ENCODE measurements at places on chromosomes 1 and 21.

DNA sequence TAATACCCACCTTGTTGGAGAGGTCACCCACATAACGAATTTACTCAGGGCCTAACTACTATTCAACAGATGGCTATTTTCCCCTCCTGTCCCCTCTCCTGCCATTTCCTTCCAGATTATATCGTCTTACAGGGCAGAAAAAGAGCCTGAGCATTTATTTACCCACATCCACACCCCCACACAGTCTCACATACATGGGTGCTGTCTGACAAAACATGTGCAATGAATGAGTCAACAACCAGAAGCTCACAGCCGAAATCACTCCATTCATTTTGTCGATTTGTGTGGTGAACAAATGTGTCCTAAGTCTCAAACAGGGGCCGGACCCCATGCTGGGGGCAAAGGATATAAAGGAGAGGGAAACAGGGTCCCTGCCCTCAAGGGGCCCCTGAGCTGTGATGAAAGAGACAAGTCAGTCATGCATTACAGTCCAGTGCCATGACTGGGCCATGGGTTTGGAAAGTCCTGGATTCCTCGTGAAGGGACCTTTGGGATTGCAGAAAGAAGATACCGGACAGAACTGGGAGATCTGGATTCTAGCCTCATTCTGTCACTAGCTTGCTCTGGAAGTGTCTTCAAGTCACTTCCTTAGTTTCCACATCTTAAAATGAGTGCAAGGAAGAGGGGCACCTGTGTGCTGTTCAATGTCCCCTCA is 16.4 kb upstream of the ZNF683 start:
- no peak for DNase-seq

GRCh38 chr1:207034208-207034607 is 1.7 kb upstream of the C1orf116 start:
- DNase-seq = no peak

GRCh38 chr1:204623365-204623893 is 62.1 kb downstream of the LRRN2 start:
- no peak for DNase-seq

DNA sequence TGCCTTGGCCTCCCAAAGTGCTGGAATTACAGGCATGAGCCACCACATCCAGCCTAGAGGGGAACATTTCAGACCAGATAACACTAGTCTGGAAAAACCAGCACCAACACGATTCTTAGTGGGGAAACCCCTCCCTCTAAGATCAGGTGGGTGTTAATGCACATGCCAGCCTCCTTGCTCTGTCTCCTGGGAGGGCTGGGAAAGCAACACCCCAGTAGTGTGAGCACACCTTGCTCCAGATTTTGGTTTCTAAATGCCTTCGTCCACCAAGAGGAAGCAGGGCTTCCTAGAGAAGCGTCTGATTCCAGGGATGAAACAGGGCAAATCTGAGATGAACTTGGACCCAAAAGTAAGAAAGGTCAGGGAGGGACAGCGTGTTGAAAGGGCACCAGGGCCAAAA is 2.2 kb upstream of the KRTAP10-4 start:
- no peak for DNase-seq

- no peak for DNase-seq
These were observed 22.1 kb upstream of the RASAL2 start for GRCh38 chr1:178071811-178072210.

DNA sequence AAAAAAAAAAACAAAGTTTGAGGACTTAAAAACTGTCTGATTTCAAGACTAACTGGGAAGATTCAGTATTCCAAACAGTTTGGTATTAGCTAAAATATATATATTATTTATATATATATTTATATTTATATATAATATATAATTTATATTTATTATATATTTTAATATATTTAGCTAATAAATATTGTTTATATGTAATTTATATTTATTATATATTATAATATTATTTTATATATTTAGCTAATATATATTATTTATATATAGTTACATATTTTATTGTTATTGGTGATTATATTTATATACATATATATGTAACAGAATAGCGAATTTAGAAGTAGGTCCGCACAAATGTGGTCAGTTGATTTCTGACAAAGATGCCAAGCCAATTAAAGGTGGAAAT is 480.2 kb upstream of the C1orf87 start:
- DNase-seq = no peak

DNA sequence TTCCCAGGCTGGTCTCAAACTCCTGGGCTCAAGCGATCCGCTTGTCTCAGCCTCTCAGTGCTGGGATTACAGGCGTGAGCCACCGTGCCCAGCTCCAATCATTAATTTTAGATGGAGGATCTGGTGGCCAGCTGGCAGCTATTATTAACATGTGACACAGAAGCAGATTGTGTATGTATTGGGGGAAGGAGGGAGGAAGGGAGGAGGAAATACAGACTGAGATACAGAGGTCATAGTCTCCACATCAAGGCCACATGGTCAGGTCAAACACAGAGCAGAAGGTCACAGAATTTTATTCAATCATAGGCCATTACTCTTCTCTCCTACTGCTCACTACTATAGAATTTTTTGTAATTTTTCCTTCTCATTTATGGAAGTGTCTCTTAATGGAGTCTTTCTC is 57.9 kb upstream of the ADORA3 start:
- DNase-seq = no peak

GRCh38 chr1:3890389-3891328 is 9.4 kb downstream of the C1orf174 start:
- DNase-seq = no peak

- no peak for DNase-seq
These were observed 27.0 kb downstream of the PKNOX1 start for GRCh38 chr21:43001316-43001715.

DNA sequence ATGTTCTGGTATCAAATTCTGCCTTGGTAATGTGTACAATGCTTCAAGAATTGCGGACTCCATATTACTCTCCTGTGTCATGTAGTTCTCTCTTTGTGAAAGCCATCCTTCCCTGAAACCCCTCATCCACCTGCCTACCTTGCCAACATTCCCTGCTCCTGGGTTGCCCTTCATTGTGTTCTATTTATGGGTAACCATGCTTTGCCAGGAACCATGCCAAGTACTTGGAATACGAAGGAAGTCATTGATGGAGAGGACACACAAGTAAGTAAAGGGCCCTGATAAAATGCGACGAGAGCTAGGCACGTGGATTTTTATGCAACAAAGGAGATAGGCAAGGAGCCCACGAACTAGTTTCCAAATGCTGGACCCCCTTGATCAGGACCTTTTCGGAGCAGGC is 300.8 kb downstream of the DISC1 start:
- no peak for DNase-seq

GRCh38 chr1:182170891-182171461 is 109.5 kb upstream of the ZNF648 start:
- peak; percentile 7 for DNase-seq

DNA sequence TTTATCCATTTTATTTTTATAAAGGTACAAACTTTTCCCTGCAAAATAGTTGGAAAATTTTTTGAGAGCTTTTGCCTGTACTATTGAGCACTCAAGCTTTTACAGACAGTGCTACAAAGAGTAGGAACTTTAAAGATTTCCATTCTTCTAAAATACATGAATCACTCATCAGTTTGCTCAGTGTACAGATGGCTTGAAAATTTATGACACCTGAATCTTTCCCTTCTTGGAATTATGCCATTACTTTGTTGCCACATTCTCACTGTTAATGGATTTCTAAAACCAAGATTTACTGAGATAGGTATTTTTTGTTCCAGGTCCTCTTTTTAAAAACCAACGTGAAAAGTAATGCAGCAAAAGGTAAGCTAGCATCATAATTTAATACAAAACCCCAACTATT is 76.0 kb downstream of the GPATCH2 start:
- no peak for DNase-seq

DNA sequence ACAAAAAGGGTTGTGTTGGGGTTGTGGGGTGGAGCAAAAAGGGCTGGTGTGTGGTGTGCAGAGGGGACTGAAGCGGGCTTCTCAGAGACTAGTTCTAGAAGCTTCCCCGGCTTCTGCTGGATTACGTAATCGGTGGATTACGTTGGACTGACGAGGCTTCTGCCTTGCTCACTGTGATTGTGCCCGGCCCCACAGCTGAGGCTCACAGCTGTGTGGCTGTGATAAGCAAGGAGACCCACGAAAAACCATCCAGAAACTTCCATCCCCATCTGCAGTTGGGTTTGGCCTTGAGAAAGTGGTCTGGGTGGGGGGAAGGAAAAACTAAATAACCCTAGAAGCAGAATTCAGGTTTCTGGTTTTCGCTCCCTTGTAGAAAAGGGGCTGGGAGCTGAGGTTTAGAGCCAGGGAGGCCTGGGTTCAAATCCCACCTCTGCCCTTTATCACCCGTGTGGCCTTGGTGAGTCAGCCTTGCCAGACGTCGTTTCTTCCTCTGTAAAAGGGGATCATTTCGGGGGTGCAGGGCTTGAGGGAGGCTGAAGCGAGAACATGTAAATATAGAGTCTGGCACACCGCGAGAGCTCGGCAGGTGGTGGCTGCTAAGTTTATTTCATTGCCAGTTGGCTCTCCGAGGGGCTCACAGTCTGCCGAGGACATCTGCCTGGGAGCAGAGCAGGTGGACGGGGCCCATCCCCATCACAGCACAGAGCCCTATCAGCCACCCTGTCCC is 30.4 kb upstream of the DISP3 start:
- DNase-seq = no peak

- no peak for DNase-seq
These were observed 273.4 kb upstream of the CACYBP start for GRCh38 chr1:174726167-174726879.

GRCh38 chr1:178037510-178038253 is 56.2 kb upstream of the RASAL2 start:
- peak; percentile 31 for DNase-seq

DNA sequence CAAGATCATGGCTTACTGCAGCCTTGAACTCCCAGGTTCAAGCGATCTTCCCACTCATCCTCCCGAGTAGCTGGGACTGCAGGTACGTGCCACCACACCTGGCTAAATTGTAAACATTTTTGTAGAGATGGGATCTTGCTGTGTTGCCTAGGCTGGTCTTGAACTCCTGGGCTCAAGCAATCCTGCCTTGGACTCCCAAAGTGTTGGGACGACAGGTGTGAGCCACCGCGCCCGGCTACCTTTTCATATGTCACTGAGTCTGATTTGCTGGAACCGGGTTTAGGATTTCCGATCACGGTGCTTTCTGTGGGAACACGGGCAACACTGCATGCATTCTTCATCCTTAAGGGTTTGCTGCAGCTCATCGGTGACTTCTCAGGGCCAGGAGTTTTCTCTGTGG is 32.2 kb upstream of the PCBP3 start:
- no peak for DNase-seq

- DNase-seq = no peak
These were observed 5.4 kb downstream of the RUSC1 start for GRCh38 chr1:155326020-155326526.

DNA sequence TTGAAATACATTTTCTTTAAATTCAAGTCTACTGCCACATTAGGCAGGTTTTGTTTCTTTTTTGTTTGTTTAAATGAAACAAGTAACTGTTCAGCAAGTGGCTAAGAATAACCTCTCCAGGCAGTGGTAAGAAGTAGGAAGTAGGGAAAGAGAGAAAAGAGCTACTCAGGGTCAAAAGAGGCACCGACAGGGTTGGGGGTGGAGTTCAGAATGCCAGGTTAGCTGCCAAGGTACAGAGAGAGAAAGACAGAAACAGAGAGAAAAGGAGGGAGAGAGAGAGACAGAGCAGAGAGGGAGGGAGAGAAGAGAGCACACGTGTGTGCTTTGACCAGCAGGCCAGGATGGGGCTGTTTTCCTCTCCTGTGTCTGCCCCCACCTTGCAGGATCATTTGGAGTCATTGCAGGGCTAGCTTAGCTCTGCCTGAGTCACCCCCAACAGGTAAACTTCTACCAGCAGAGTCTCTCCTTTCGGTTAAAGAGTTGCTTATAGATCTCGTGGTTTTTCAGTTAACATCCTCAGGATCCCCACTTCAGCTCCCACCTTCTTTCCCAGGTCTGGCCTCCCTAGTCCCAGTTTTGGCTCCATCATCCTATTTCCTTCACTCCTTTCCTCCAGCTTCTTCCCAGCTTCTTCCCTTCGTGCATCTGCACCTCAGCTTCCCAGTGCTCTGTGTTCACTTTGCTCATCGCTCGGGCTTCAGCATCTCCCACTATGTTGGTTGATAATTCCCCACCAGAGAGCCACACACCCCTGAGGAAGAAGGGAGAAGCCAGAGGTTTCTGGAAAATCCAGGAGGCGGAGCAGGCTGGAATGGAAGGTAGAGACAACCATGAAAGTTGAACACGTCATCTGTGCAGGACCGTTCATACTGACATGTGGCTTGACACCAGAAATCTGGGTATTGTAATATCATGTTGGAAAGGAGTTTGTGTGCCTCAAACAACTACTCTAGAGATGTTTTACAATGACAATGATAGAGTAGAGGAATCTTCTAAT is 21.8 kb upstream of the RAB4A start:
- no peak for DNase-seq

- no peak for DNase-seq
These were observed 477.5 kb downstream of the NUF2 start for GRCh38 chr1:163799190-163799805.

DNA sequence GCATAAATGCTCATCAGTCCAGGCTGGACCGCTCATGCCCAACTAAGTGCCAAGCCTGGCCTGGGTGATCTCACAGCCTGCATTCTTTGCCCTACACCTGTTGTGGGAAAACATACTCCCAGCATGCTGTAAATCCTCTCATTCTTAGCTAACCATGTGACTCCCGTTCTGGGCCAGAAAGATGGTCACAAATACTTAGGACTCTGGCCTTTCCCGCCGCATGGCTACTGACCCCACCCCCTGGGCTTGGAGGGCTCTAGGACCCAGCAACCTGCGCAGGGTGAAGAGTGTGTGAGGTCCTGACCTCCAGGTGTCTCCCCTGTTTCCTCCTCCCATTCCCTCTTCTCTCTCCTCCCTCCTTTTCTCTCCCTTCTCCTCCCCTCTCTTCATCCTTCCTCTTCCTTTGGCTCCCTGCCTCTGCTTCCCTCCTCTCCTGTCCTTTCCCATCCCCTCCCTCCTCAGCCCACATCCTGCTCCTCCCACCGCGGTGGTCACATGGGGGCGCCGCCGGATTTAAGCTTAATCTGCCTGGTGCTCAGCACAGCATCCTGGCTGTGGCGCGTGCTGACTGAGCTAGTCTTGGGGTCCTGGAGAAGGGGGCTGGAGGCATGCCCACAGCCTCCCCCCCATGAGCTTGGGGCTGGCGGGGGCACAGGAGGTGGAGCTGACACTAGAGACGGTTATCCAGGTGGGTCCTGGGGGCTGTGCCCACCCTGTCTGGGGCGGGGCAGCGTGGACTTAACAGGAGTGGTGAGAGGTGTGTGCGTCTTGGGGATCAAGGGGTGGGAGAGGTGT is at the start of gene CROCC:
TSS of gene CROCC (plus strand) at position 541 of the 795 bp plus-strand sequence. CDS start at position 629, 88 bp downstream.
- no peak for DNase-seq

Measured in CD4-positive, alpha-beta T cell treated with Interferon gamma for 1 hour (primary cell).